Aorta (tissue), 5 donors: ENCODE measurements at places on chromosomes 6 and 20. TPM values are rescaled to one million over a fixed set of nuclear protein-coding genes. Genes with fewer than 3 reads are reported as not detected.

DNA sequence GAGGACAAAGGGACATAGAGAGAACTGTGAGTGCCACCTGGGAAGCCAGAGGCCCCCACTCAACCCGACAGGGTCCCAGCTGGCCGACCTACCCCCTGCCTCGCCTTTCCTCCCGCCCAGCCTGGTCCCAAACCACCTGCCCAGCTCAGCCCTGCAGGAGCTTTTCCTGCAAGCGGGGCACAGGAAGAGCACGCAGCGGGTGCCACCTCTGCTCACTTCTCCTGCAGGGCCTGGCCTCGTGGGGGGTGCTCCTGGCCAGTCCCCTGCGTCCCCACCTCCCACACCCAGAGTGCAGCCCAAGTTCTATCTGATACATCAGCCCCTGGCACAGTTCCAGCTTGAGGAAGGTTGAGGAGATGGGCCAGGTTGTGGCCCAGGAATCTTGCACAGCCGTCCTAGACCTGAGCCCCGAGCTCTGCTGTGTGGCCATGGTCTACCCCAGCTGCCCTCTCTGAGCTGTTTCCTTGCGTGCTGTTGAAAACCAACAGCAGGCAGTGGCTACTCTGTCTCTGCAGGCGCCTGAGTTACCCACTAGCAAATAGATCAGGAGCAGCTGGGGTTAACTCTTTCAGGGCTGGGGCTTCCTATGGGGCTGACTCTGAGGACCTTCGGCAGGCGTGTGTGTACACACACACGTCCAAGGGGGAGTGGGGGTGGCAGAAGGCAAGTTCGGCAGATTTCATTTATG is 1.7 kb downstream of the NECAB3 start:
- H3K36me3 ChIP-seq = no peaks in the 10 kb centered on the region
- no peak overlapping the region for H3K27ac ChIP-seq
- H3K4me3 ChIP-seq = no peak overlapping the region
- no peaks in the 10 kb centered on the region for H3K27me3 ChIP-seq
- H3K4me1 ChIP-seq = no peaks in the 10 kb centered on the region

The ABHD16B gene
- not detected for total RNA-seq

The NECAB3 gene
- 26.1 TPM for total RNA-seq

The CDK19 gene
- total RNA-seq = 22.4 TPM

DNA sequence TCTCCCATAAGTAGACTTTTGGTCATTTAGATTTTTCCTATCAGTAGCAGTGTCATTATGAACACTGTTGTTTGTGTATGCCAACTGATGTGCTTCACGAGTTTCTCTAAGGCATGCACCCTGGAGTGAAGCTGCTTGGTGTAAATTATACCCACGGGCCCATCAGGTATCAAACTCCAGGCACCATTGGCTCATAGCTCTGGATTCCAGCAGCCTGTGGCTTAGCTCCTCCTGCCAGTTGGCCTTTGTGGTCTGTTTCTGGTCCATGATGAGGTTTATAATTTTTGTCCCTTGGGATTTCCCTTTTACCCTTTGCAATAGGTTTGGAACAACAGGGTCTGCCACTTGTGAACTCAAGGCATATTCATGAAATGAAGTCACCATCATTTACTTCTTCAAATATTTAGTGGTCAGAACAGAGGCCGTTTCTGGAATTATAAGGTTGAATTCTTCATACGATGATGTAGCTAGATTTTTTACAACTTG is 350.5 kb downstream of the PRL start:
- no peak overlapping the region for H3K4me3 ChIP-seq
- H3K27ac ChIP-seq = no peak overlapping the region
- no peaks in the 10 kb centered on the region for H3K27me3 ChIP-seq
- no peaks in the 10 kb centered on the region for H3K36me3 ChIP-seq
- no peaks in the 10 kb centered on the region for H3K4me1 ChIP-seq
- no peak for DNase-seq

DNA sequence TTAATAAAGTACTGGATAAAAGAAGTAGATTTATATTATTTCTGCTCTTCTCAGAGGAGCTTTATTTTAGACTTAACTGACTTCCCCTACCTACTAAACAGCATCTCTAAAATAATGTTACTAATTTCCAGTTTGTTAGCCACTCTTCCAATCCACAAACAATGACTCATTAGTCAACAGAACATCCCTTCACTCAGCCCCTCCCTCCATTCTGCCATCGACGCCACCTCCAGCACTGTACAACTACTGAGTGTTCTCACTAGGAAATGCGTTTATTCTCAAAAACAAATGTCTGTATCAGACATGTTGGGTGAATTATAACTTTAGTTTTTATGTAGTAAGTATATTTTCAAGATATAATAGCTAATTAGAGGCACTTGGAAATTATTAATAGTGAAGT is 427.0 kb downstream of the EYS start:
- no peak overlapping the region for H3K4me3 ChIP-seq
- no peak overlapping the region for H3K27ac ChIP-seq
- H3K36me3 ChIP-seq = no peaks in the 10 kb centered on the region
- H3K4me1 ChIP-seq = no peaks in the 10 kb centered on the region

The HELZ2 gene
- total RNA-seq = 23.2 TPM

DNA sequence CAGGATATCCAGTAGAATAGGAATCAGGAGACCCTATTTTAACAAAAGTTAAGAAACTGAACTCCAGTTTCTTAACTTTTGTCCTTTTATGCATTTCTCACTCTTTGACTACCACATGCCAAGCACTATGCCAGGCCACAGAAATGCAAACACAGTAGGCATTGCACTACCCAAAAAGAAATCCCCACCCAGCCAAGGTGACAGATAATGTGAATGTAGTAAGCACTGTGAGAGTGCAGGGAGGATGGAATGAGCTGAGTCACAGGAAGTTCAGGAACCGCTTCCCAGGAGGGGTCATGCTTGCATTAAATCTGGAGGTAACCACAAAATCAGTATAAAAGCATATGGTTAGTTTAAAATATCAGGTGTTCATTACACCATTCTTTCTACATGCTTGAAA is 20.1 kb upstream of the FAM83C start:
- H3K27ac ChIP-seq = no peak overlapping the region
- DNase-seq = no peak
- no peaks in the 10 kb centered on the region for H3K36me3 ChIP-seq
- no peaks in the 10 kb centered on the region for H3K4me1 ChIP-seq
- no peaks in the 10 kb centered on the region for H3K27me3 ChIP-seq

DNA sequence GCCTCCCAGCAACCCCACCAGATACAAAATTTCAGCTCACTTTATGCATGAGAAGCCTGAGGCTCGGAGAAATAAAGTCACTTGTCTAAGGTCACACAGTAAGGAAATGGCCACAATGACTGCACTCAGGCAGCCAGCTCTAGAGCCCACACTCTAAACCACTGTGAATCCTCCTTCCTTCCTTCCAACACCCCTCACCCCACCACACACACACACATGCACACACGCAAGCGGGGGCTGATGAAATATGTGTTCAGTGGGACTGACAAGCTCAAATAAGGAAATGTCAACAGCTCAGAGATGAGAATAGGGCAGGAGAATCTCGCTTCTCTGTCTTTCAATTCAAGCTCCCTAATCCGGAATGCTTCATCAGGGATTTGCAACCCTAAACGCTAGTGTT is 6.0 kb upstream of the BPIFA1 start:
- H3K27ac ChIP-seq = no peak overlapping the region
- H3K36me3 ChIP-seq = no peaks in the 10 kb centered on the region
- no peak for DNase-seq

The BFSP1 gene
- total RNA-seq = 2.6 TPM

DNA sequence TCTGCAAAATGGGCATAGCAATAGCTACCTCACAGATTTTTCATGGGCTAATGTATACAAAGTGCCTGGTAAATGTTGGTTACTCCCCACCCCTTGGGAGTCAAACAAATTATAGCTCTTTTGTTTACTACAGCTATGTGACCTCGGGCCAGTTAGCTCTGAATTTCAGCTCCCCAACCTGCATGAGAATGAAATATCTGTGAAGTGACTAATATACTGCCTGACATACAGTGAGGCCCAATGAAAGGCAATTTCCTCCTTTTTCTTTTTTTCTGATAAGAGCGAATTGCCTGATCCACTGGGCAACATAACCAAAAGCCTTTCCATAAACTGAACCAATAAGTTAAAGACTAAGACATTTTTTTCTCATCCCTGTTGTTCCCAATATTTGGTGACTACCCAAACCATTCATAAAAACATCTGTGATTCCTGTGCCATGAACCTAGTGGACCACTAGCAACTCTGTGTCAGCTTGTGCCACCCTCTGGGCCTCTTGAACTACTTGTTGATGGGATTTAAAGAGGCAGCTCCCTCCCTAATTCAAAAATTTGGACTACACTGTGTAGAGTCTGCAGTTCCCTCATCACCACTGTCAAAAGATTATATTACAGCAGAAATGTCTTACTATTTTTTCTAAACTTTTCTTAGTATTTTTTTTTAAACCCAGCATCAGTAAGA is 91.9 kb upstream of the TMEM30A start:
- H3K4me1 ChIP-seq = no peaks in the 10 kb centered on the region
- no peaks in the 10 kb centered on the region for H3K27me3 ChIP-seq
- no peaks in the 10 kb centered on the region for H3K36me3 ChIP-seq
- DNase-seq = no peak

The RPRD1B gene
- total RNA-seq = 43.5 TPM

GRCh38 chr20:63969838-63970713 is at the start of gene ZNF512B:
Gene ZNF512B (minus strand): TSS chr20:63969930. CDS start chr20:63967950, 1,980 bp downstream.
- DNase-seq = peak; percentile 78
- H3K27me3 ChIP-seq = no peaks in the 10 kb centered on the region
- peak within 1 kb of the TSS; percentile 86 for H3K4me3 ChIP-seq
- no peaks in the 10 kb centered on the region for H3K4me1 ChIP-seq
